GM13976 (cell line): ENCODE measurements at places on chromosomes 13 and 19.

DNA sequence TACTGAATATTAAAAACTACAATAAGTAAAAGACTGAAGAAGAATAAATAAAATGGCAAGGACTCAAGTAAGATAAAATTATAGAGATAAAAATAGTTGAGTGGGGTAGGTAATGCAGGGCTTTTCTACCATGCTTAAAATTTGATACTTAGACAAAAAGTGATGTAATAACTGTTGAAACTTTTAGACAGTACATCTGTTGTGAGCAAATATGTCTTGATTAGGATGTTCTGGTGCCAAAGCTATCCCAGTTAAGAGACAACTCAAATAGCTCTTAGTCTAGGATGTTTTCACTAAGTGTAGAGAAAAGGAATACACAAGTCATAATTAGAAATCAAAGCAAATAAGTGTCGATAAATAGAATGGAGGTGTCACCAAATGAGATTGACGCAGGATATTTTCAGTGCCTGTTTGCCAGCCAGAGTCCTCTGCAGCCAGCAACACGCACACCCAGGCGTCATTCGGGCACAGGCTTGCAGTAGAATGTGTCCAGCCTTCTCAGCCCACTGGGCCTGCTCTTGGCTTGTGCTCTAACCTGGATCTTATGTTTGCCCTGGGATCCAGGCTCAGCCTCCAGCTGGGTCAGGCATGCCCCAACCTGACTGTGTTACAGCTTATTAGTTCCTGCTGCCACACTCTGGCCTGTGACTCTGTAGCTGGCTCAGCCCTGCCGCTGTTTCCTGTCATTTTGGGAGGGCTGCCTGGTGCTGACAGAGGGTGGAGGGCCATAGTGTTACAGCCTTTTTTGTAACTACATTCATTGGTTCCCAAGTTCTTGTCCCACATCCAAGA lies 766.2 kb downstream of the PCDH17 start:
- DNase-seq = no peak

GRCh38 chr19:58183817-58184215 lies 955 bp downstream of the ZNF274 start:
- DNase-seq = no peak

DNA sequence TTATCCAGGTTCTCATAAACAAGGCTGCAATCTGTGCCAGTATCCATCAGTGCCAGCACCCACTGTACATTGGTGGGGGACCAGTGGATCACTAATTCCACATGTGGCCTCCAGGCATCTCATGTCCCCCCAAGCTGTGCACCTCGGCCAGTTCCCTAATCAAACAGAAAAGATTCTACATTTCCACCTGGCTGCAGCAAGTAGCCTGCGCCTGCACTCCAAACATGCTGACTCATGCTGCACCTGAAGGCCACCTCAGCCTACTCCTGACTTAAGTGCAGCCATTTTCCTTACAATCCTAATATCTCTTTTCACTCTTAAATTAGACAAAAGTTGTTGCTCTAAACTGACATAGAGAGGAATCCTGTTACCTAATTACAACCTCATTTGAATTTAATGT lies 729.4 kb upstream of the MIR17HG start:
- no peak for DNase-seq

- DNase-seq = no peak
Observed at GRCh38 chr13:99688776-99689175, 187.5 kb downstream of the TM9SF2 start.

- no peak for DNase-seq
Observed at GRCh38 chr19:28530406-28531035, 682.4 kb downstream of the UQCRFS1 start.

GRCh38 chr13:98280176-98280510 lies 103.1 kb upstream of the RNF113B start:
- DNase-seq = no peak

- DNase-seq = no peak
Observed at GRCh38 chr13:22698467-22698866, 482.3 kb upstream of the SGCG start.

DNA sequence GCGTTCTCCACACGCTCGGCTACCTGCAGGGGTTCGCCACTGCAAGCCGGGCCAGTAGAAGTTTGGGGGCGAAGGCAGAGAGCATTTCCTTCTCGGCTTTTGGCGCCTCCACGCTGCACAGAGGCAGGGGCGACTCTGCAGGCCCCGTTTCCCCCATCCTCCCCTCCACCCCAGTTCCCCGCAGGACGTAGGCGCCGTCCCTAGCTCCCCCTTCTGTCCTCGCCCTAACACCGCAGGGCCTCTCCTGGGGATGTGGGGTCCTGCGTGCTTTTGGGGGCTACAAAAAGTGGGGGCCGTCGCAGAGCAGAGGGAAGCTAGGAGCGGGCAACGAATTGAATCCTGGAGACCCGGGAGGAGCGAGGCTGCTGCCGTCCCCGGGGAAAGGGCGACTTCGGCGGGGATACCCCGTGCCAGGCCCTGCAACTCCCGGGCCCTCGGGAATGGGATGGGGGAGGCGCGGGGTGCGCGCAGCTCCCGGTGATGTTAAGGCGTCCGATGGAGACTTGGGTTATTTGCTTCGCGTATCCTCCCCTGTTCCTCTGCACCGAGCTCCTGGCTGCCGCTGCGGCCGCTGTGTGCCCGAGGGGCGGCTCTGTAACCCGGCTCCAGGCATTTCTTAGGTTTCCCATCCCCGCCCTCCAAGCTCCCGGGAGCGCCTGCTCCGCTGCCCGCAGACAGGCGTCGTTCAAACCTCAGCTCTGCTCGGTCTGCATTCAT lies 255.9 kb upstream of the SOX21 start:
- DNase-seq = peak; percentile 34

DNA sequence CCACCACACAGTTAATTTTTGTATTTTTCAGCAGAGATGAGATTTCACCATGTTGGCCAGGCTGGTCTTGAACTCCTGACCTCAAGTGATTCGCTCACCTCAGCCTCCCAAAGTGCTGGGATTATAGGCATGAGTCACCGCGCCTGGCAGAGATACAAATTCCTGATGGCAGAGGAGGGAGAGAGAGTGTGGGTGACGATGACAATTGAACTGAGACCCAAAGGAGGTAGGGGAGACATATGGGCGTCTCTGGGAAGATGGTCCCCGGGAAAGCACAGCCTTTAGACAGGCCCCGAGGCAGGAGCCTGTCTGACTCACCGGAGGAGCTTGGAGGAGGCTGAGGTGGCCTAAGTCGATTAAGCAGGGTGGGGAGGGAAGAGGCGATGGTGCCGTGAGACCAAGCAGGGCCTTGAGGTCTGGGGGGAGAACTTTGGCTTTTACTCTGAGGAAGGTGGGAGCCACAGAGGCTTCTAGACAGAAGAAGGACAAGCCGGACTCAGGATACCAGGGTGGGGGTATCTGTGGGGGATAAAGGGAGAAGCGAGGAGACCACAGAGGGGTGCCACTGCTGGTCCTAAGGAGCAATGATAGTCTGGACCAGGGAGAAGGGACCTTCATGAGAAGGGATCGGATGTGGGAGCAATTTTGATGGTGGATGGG lies 38.2 kb downstream of the ARRDC2 start:
- no peak for DNase-seq

- DNase-seq = no peak
Observed at GRCh38 chr19:56837492-56838023, 3.0 kb downstream of the PEG3 start.

- DNase-seq = no peak
Observed at GRCh38 chr13:36212789-36213188, 1.6 kb downstream of the SOHLH2 start.

- DNase-seq = no peak
Observed at GRCh38 chr13:106529415-106530170, 5.9 kb downstream of the EFNB2 start.

GRCh38 chr19:42606660-42607351 lies 12.1 kb upstream of the CEACAM8 start:
- peak; percentile 85 for DNase-seq

DNA sequence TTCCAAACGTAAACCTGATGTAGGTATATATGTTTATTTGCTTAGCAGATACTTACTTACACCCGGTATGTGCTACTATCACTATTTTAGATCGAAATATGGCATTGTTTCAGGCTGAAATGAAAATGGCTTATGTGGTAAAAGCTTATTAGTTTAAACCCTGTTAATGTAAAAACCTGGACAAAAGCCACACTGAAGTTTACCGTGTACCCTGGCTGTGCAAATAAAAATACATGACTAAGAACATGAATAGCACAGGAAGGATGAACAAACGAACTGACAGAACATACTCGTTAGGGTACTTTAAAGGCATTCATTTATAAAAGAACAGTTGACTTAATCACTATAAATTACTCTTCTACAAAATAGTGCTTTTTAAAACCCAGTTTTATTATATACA lies 6.6 kb downstream of the CLDN10 start:
- no peak for DNase-seq

GRCh38 chr13:29835280-29836061 lies 14.9 kb downstream of the UBL3 start:
- DNase-seq = no peak

- DNase-seq = no peak
Observed at GRCh38 chr19:5202553-5202952, 138.1 kb downstream of the PTPRS start.

GRCh38 chr13:70623239-70623638 lies 515.0 kb upstream of the KLHL1 start:
- peak; percentile 26 for DNase-seq

DNA sequence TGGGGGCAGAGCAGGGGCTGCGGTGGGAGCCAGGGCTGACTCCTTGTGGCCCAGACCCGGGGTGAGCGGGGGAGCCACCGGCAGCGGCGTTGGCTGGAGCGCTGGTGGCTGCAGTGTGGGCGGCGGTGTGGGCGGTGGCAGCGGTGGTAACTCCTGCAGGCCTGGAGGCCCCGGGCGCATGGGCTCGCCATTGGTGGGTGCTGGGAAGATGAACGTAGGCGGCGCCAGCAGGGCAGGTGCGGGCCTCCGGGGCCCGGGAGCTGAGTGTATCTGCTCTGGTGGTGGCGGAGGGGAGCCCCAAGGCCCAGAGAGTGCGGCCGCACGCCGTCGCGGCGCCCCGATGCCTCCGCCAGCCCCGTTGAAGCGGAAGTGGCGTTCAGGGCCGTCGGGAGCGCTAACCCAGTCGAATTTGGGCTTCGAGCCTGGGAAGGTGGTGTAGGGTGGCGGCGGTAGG lies 2.0 kb downstream of the GGN start:
- peak; percentile 46 for DNase-seq

GRCh38 chr19:44303976-44304568 lies 753 bp downstream of the ZNF235 start:
- peak; percentile 35 for DNase-seq

DNA sequence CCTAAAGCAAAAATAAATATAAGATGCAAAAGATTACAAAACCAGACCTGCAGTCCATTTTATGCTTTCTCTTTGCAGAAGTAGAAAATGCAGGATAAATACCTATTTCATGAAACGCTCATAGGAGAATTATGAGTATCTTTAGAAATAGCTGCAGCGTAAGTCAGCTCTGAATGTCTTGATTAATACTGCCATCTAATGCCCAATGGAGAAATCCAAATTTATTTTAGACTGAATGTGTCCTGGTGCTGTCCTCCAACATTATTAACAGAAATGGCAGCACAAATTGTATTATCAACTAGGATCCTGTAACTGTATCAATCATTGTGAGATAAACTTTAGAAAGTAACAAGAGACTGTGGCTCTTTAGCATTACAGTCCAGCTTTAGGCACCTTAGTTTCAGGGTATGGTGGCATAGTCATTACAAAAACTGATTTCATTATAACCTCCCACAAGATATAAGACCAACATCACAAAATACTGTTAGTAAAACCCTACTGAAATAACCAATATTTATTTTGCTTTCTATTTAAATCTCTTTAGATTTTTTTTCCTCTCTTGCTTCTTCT lies 162.1 kb upstream of the MIR17HG start:
- no peak for DNase-seq

GRCh38 chr13:29934531-29935308 lies 84.3 kb upstream of the UBL3 start:
- DNase-seq = no peak
